ENCODE measurements at places on chromosomes 4 and X.

DNA sequence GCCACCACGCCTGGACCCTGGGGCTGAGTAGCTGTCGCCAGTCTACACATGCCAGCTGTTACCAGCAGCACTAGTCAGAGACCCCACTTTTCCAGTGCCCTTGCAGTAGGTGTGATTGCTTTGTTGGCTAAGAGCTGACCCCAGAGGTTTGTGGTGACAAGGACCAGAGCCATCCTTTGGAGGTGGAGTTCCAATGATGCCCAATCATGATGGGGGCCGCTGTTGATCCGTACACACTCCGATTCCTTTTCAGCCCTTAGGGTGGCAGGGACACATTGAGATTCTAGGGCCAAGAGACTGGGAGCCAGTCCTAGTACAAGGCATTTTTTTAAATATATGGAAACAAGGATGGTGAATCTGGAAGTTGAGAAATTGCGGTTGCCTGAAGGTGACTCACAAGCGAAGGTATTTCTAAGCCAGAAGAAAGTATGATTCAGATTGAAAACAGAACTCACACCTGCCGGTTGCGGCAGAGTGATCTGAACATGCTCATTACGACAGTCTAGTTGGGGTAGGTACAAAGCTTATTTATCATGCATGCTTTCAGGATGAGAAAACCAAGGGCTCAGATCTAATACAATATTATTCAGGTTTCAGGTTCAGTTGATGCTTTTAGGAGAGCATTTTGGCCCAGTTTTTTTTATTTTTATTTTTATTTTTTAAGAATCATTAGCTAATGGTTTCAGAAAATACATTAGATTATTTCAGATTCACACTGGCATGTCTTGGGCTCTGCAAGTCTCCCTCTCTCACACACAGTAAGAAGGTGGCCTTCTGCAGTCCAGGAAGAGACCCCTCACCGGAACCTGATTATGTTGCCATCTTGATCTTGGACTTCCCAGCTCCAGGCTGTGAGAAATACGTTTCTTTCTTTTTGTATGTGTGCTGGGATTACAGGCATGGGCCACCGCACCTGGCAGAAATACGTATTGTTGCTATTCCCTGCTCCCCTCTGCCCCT, 43.4 kb downstream of the SHROOM2 start:
- no peak for DNase-seq
- H3K27me3 ChIP-seq: no peaks in the 10 kb centered on the region
- no peak overlapping the region for H3K4me3 ChIP-seq

DNA sequence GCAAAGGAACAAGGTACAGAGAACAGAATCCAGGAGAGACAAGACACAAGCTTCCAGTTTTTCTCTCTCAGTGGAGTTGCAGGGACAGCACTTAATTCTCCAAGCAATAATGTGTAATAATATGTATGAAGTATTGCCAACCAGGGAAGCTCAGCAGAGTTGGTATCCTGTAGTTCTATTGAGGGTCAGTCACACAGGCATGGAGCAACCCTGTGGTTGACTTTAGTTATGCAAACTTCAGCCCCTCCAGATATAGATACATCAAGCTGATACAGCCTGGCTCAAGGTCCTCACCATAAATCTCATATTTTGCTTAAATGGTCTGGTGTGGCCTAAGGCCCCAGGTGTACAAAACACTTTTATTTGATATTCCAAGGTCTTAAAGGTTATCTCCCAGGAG, 248.6 kb upstream of the EPHA5 start:
- no peak overlapping the region for H3K27ac ChIP-seq
- H3K4me3 ChIP-seq: no peak overlapping the region
- no peaks in the 10 kb centered on the region for H3K36me3 ChIP-seq
- H3K4me1 ChIP-seq: no peaks in the 10 kb centered on the region

DNA sequence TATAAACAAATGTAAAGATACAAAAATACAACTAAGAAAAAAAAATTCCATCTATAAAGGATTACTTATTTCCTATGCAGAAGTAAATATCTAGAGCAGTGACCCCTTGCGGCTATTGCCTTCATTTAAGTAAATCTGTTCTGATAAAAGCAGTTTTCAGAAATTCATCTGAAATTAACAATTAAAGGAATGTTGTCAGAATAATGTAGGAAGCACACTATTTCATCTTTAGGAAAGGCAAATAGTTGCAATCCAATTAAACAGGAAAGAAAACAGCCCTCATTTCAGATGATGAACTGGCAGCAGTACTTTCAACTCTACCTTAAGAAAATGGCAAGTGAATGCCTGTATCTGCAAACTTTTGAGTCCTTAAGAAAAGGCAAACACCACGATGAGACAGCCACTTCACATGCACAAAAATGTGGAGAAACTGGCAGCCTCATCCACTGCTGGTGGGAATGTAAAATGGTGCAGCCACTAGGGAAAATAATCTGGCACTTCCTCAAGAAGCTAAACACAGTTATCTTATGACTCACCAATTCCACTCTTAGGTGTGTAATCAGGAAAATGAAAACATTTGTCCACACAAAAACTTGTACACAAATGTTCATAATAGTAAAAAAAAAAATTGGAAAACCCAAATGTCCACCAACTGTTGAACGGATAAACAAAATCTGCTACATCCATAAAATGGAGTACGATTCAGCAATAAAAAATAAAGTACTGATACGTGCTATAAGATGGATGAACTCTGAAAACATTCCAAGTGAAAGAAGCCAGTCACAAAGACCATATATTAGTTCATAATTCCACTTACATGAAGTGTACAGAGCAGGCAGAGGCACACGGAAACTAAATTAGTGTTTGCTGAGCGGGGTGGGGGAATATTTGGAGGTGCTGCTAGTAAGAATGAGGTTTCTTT, 2.0 kb upstream of the THAP9 start:
- H3K27me3 ChIP-seq: no peaks in the 10 kb centered on the region
- no peaks in the 10 kb centered on the region for H3K36me3 ChIP-seq
- peak overlapping the region; percentile 58 for H3K4me3 ChIP-seq
- H3K4me1 ChIP-seq: peaks cover 3% of the 10 kb centered on the region

DNA sequence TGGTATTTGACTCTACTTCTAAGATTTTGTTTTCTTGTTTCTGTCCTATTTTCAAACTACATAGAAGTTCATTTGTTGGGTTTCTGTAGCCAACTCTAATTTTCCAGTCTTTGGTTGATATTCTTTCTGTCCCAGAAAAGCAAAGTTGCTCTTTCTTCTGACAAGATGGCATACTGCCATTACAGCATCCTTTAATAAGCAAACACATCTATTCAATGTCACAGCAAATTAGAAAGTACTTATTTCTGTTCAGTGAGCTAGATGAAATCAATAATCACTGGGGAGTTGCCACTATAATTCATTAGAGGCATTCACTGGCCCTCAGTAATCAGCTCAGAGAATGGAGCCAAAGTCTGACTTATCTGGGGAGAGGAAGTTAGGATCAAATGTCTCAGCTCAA, 1258.0 kb upstream of the IGFBP7 start:
- no peaks in the 10 kb centered on the region for H3K36me3 ChIP-seq
- H3K4me3 ChIP-seq: no peak overlapping the region
- H3K27ac ChIP-seq: no peak overlapping the region
- no peak for DNase-seq
- H3K4me1 ChIP-seq: no peaks in the 10 kb centered on the region

- H3K27ac ChIP-seq: no peak overlapping the region
- H3K4me1 ChIP-seq: no peaks in the 10 kb centered on the region
- H3K36me3 ChIP-seq: no peaks in the 10 kb centered on the region
- DNase-seq: no peak
- no peak overlapping the region for H3K4me3 ChIP-seq
Observed at GRCh38 chr4:2348786-2349185, 69.7 kb downstream of the ZFYVE28 start.
